Activated CD4-positive, alpha-beta T cell treated with anti-CD3 and anti-CD28 coated beads for 1 hour (primary cell): ENCODE measurements at places on chromosomes 1 and 21.

DNA sequence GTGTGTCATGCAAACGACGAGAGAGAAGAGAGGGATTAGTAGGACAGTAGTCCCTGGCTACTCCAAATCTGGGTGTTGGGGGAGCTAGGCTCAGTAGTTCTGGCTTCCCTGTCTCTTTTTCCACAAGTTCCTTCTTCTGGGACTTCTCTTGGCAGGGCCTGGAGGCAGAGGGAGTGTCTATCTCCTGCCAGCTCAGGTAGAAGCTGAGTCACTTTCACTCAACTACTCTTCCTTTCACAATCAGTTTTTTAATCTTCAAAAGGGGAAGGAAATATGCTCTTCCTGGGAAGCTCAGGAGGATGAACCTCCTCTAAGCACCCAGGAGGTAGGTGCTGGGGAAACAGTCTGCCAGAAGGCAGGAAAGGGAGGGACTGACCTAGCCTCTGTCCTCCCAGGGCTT, 35.2 kb upstream of the MAGOH start:
- DNase-seq, result no peak

- DNase-seq, result no peak
These were observed 24.2 kb upstream of the GUCA2B start for GRCh38 chr1:42128964-42129363.

DNA sequence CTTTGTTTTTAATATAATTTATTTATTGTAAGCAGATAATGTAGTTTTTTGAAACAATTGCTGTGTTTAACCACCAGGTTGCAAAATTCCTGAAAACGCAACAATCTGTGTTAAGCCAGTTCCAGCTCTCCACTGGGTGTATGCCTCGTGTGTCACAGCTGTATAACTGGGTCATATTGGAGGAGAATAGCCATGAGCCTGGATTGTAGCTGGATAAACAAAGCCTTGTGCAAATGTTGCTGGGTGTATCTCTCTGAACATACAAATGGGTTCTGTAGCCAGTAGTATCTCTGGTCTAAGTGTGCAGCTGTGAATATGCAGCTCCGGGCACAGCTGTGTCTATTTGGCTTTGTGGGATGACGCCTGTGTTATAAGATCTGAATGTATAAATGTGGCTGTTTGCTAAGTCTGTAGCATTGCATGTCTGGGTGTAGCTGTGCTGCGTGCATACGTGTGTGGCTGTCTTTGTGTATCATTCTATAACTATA, 2.8 kb downstream of the TCEA3 start:
- DNase-seq, result no peak

DNA sequence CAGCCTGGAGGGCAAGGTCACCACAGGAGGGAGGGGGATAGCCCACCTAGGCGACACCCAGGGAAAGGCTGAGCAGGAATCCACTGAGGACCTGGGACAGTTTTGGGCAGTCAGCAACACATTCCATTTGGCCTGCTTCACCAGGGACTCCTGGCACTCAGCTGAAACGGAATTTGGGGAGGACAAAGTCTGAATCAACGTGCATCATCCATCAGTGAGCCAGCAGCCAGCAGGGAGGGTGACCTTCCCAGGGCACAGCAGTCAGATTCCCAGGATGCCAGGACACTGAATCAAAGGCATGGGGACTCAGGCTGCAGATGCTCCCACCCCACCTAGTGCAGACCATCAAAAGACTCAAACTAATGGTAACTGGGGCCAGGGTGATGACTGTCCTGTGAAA, 4.6 kb downstream of the SH3BP5L start:
- DNase-seq, result peak; percentile 3

GRCh38 chr1:55144886-55145285, 70.3 kb downstream of the USP24 start:
- DNase-seq, result no peak

DNA sequence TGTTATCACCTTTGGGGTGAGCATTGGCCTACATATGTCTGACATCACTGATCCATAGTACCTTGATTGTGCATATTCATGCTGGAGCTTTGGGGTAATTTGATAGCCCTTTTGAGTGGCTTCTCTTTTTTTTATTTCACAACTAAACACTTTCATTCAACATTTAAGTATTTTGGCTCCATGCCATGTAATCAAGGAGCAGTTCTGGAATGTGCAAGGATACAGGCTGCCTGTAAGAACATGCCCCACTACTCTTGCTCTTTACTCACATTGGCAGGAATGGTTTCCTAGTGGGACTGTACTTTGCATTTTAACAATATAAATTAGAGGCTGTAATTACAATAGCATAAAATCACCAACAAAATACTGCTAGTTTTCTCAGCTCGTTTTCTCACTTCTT, 300.7 kb upstream of the SPAG17 start:
- no peak for DNase-seq

GRCh38 chr1:111653709-111654108, 34.1 kb downstream of the RAP1A start:
- no peak for DNase-seq

DNA sequence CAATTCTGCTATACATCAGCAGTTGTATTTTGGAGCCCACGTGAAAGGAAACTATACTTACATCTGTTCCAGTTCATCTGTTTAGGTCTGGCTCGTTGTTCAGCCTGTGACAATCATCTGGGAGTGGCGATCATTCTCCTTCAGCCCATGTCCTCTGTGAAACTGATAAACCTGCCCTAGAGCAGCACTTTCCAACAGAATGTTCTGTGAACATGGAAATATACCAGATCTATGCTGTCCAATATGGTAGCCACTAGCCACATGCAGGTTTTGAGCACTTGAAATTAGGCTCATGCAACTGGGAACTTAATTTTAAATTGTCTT, 24.5 kb upstream of the COQ8A start:
- no peak for DNase-seq

- peak; percentile 69 for DNase-seq
These were observed 161.1 kb upstream of the COL6A1 start for GRCh38 chr21:45820171-45821091.

- no peak for DNase-seq
These were observed at the start of gene ADGRB2 for GRCh38 chr1:31764312-31765040. Gene ADGRB2 (minus strand): TSS chr1:31764340. CDS start chr1:31757221, 7,119 bp downstream.

DNA sequence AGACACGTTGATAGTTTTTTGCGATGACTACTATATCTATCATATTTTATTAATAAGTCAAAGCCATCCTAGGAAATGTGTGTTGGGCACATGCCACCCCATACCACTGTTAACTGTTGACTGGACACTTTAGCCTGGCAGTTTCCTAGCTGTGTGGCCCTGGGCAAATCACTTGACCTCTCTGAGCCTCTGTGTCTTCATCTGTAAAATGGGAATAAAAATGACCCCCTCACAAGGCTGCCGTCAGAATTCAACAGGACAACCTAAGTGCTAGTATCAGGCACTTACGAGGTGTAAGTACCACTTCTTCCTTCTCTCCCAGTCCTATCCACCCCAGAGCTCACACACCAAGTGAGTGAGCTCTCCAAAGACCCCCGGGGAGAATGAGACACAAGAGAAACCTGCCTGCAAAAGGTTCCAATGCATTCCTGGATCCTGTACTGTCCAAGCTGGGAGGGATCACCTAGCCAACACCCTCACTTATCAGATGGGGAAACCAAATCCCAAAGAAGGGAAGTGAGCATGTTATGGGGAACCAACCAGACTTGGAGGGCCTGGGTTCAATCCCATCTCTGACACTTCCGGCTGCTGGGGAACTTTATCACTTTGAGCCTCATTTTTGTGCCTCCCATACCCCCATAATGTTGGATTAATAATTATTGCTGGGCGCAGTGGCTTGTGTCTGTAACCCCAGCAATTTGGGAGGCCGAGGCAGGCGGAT, 24.9 kb downstream of the HSPG2 start:
- DNase-seq, result no peak

DNA sequence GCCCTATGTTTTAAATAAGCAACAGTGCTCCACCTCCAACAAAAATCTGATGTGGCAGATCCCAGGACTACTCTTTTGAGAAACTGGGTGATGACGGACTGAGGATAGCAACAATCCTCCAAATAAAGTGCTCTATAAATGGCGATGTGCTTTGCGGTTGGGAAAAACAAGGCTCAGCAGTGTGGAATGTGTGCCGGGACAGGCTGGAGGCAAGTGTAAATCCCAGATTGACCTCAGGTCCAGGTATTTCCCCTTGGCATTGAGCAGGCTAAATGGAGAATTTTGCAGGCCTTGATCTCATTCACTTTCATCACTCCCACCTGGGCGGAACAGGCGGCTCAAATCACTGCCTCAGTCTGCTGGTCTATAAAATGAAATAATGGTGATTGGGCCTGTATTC, 35.1 kb downstream of the LRRC42 start:
- no peak for DNase-seq

- DNase-seq, result no peak
These were observed 98.5 kb upstream of the VANGL1 start for GRCh38 chr1:115543247-115543646.

DNA sequence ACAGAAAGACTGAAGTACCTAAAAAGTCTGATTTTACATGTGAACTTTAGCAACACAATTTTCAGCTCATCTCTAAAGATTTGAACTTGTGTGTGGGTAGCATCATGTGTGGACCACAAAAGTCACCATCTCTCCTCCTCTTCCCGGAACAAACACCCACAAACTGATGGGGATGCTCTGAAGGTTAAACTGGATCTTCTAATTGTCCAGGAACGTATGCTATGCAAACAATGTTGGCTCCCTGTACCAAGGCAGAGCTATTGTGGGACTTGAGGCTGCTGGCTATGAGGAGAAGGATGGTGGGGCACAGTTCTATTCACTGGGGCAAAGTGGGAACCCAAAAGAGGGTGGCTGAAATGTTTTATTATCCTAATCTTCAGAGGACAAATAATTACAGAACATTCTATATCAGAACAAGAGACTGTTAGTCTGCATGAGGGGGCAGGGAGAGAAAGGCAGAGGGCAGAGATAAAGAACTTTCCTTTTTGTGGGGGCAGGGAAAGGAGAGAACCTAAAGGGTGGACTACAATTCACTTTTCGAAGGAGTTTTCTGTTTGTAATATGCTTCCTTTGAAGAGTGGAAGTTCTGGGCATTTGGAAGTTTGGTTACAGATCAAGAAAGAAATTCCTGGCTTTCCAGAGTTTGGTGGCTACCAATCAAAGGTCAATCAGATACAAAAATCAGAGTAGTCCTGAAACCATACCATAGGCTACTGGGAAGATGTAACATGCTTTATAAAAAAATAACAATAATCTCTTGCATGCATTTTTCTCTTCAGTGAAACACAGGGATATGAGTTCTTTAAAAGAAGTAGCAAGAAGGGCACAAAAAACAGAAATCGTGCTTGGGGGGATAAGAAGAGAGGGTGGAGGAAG, 62.9 kb downstream of the GADD45A start:
- no peak for DNase-seq

GRCh38 chr1:239128541-239128940, 257.8 kb upstream of the CHRM3 start:
- DNase-seq, result no peak

DNA sequence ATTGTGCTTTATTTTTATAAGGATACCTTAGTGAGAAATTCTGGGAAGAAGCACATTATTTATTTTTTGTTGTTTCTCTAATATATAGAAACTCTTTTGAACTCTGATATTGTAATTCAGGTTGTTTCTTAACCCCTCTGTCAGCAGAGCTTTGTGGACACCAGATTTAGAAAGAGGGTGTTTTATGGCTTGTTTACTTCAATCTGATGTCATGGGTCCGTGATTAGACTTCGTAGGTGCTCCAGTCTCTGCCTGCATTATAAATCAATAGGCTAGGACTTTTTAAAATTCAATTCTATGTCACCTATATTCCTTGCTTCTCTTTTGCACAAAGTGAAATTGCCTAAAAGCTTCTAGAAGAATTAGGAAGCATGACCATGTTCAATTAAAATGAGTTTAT, 47.3 kb upstream of the CCDC190 start:
- no peak for DNase-seq

- DNase-seq, result no peak
These were observed 235.0 kb upstream of the FGGY start for GRCh38 chr1:59061876-59062275.
